Mesendoderm (in vitro differentiated cells): ENCODE measurements at places on chromosomes 1 and 21.

DNA sequence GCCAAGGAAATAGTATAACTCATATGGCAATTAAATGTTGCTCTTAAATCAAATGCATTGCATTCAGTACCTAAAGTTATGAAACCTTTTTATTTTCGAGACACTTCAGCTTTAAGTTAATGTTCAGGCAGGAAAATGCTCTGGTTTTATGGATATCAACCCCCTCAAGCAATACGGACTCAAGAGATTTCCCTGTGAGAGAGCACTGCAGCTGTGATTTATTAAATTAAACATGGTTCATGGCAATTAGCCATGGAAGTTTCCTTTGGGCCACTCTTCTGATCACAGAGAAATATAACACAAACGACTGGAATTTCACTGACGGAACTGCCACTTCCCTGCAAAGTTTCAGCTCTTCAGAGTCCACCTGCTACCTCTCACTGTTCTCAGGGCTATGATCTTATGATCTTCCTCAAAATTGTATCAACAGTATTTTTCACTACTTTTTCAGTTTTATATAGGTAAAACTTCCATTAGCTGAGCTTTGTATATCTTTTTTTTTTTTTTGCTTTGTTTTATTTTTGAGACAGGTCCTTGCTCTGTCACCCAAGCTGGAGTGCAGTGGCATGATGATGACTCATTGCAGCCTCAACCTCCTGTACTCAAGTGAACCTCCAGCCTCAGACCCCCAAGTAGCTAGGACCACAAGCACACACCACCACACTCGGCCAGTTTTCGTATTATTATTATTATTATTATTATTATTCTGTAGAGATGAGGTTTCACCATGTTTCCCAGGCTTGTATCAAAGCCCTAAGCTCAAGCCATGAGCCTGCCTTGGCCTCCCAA, 923.1 kb upstream of the TMPRSS15 start:
- no peak for DNase-seq

DNA sequence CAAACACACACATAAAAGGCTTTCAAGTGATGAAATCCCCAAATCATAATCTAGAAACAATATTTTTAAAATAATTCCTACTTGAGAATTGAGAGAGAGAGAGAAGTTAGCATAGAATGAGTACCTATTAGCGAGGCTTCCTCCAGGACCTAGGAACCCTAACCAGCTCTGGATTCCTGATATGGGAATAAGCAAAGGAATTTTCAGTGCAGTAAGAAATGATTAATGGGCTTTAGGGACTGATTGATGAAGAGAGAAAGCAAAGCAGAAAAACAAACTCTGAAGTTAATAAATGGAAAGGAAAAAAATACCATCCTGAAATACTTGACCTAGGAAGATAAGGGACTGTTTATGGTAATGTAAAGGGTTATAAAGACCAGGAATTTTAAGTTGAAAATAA, 60.6 kb downstream of the WARS2 start:
- DNase-seq: no peak

DNA sequence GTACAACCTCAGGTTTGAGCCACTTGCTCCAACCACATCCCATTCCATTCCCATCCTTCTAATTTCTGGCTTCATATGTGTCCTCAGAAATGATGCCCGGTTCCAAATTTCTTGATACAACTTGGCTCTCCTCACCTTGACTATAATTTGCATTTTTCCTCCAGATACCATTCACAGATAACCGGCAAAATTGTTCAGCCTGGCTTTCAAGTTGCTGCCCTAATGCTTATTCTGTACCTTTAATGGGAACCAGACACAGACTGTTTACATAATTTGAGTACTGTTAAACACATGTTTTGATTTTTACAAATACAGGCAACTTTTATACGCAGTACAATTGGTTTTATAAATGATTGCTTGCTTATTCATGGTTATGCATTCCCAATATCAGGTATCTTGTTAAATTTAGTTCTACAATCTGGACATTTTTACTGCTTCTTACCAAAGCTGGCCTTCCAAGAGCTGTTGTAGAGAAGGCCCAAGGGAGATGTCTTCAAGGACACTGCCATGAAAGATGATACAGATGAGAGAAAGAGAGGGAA, 649.5 kb upstream of the CAMK1G start:
- DNase-seq: no peak

- DNase-seq: peak; percentile 77
These were observed 31.3 kb downstream of the NSL1 start for GRCh38 chr1:212760126-212760823.

DNA sequence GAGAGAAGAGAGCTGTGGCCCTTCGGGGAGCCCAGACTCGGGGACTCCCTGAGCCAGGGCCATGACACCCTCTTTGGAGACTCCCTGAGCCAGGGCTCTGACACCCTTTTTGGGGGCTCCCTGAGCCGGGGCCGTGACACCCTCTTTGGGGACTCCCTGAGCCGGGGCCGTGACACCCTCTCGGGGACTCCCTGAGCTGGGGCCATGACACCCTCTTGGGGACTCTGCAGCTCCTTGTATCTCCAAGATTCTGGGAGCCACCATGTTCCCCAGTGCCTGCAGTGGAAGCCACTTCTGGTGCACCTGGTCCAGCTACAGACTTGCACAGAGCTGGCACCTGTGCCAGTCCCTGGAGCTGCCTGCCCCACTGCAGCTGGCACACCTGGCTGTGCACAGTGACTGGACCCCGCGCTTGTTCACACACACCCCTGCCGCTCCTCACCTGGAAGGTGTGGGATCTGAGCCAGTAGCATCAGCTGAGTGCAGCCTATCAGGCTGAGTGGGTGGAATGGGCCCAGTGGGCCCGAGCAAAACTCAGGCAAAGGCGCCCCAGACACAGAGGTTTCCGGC, 3.8 kb upstream of the SSU72 start:
- no peak for DNase-seq

GRCh38 chr1:151108331-151108730, 37.8 kb downstream of the GABPB2 start:
- DNase-seq: no peak

GRCh38 chr1:16727190-16728111, 12.9 kb upstream of the RNU1-4 start:
- DNase-seq: peak; percentile 91

GRCh38 chr1:11493972-11494655, 15.2 kb downstream of the DISP3 start:
- no peak for DNase-seq

DNA sequence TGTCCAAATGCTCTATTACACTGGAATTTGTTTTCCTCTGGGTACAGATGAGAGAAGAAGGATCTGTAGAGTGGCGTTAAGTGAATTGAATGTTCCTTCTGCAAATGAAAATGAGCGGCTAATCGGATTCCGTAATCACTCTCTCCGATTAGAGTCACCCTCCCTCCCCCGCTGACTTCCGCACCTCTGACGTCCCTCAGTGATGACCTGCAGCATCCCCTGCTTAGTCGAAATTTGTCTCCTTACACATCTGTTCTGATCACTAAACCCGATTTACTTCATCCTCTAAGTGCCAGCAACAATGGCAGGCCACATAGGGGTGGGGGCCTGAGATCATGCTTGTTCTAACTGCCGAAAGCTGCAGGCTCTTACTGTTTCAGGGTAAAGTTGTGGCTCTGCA, 378.7 kb downstream of the SEC16B start:
- DNase-seq: no peak

GRCh38 chr1:56502700-56503245, 76.6 kb downstream of the PLPP3 start:
- no peak for DNase-seq

DNA sequence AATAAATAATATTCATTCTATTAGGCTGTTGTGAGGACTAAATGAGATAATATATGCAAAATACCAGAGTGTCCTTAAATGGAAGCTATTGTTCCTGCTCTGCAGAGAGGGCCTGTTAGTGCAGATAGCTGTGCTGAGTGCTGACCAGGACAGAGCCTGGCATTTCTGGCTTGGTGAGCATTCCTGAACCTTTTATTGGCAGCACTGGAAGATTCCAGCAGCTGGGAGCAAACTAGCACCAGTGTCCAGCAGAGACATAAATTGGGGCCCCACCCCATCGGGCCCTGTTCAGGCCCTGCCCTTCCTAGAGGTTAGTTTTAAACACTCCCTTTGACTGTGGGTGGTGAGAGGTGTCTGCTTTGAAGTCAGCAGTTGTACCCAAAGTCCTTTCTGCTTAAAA, 85.9 kb upstream of the GADD45A start:
- DNase-seq: no peak

- peak; percentile 29 for DNase-seq
These were observed 18.1 kb downstream of the NAV1 start for GRCh38 chr1:201556841-201557571.

DNA sequence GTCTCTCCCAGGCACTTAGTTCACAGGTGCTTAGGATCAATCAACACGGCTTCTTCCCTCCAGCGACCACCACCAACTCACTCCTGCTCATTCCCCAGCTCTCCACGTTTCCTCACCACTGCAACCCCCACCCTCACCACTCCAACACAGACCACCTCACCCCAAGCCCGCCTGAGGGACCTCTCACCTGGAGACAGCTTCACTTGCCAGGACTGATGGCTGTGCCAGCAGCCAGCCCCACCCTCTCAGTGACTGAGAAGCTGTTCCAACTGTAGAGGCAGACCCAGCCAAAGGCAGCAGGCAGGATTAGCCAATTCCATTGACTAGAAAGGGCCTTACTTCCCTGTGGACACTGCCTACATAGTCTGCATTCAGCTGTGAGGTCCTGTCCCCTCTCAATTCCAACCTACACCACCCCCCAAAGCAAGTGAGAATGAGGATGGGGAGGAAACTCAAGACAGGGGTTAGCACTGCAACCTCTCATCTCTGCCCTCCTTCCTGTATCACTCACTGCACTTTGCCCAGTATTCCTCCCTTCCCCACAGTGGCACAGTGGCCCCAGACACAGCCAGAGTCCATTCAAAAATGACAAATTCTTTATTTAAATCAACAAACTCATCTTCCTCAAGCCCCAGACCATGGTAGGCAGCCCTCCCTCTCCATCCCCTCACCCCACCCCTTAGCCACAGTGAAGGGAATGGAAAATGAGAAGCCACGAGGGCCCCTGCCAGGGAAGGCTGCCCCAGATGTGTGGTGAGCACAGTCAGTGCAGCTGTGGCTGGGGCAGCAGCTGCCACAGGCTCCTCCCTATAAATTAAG, 7.6 kb downstream of the TAGLN2 start:
- no peak for DNase-seq

GRCh38 chr1:170601866-170602265, 62.1 kb upstream of the PRRX1 start:
- no peak for DNase-seq

DNA sequence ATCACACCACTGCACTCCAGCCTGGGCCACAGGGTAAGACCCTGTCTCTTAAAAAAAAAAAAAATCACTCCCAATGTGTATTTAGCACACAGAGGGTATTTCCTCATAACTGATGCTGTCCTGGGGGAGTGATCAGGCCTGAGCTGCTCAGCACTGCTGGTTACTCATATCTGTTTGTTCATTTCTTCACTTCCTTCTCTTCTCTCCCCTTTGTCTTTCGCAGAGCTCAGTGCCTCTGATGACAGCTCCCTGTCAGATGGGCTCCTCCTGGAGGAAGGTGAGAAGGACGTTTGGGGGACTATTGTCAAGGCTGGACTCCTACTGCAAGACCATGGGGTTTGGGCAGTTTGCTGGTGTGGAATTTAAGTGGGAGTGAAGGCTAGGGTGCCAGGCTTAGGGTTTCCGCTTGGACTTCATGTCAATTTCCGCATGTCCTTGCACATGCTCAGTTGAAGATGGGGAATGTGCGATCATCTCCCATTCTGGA, 13.0 kb downstream of the INAVA start:
- DNase-seq: no peak

GRCh38 chr1:163104385-163105099, 35.4 kb downstream of the RGS4 start:
- no peak for DNase-seq

DNA sequence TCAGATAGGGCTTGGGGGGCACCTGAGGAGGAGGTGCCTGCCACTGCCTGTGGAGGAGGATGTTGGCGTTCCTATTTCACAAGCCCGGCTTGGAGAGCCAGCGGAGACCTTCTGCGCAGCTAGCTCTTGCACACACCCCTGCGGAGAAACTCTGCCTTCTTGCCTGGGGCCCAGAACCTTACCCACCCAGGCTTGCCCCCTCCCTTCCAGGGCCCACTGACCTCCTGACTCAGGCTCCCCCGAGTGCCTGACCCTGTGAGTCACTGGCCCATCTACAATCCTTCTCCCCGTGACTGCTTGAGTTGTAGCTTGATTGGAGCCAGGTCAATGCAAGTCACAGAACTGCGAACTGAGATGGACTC, 3.4 kb downstream of the HES2 start:
- DNase-seq: no peak

- peak; percentile 74 for DNase-seq
These were observed 500 bp downstream of the EPHA10 start for GRCh38 chr1:37764414-37764825.

DNA sequence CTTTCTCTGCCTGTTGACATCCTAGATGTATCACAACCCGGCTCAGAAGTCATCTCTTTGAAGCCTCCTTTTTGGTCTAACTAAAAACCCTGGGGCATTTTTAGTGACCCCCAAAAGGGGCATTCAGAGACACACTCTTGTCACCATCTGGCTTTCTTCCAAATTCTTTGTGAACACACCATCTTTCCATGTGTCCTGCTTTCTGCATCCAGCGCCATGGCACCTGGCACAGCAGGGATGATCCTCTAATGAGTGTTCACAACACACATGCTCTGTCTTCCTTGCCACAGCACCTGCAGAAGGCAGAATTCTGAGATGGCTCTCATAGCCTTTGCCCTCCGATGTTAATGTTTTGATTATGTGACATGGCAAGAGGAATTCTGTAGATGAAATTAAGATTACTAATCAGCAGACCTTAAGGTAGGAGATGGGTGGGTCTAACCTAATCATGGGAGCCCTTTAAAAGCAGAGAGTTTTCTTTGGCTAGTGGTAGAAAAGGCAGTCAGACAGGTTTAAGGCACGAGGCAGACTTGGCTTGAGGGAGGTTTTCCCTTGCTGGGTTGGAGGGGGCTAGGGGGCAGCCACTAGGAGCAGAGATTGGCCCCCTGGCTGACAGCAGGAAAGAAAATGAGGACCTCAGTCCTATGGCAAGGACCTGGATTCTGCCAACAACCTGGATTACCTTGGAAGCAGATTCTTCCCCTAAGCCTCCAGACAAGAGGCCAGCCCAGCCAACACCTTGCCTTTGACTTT, 4.9 kb upstream of the TMEM61 start:
- no peak for DNase-seq

- DNase-seq: no peak
These were observed 544.0 kb downstream of the LMO4 start for GRCh38 chr1:87872692-87873091.

GRCh38 chr1:87129606-87130005, 199.1 kb upstream of the LMO4 start:
- DNase-seq: no peak

GRCh38 chr1:180195916-180196315, 34.1 kb upstream of the LHX4 start:
- DNase-seq: no peak

DNA sequence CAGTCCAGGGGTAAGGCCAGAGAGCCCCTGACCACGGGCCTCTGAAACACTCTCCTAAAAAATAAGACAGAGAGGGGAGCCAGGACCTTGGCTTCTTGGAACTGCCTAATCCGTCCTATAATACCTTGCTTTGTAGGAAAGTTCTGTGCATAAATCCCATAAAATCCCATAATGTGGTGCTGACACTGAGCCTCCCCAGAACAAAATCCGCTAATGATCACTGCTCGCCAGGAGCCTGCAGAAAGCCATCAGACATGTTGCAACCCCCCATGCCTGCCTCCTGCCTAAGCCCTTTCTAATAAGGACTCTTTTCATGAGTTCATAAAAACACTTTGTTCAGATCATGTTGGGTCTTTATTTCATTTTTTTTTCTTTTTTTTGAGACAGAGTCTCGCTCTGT, 9.3 kb upstream of the DHRS3 start:
- no peak for DNase-seq
